A549 treated with CpdA at 1 μM for 4 hours (cell line): ENCODE measurements at places on chromosomes 3 and 15. TPM values are rescaled to one million over a fixed set of nuclear protein-coding genes. Genes with fewer than 3 reads are reported as not detected.

The ADAMTS9 gene
- total RNA-seq = 0.49 to 0.90 TPM (median 0.70 TPM) in 5 replicates

The PIGZ gene
- total RNA-seq = 0.94 to 1.6 TPM (median 1.3 TPM) in 5 replicates

The ADCY5 gene
- 0.23 to 0.47 TPM (median 0.38 TPM) in 5 replicates for total RNA-seq

The CHRNA7 gene
- 3.1 to 4.2 TPM (median 4.0 TPM) in 5 replicates for total RNA-seq

The PRRT3 gene
- total RNA-seq = 0.72 to 1.5 TPM (median 1.4 TPM) in 5 replicates

The WDR6 gene
- total RNA-seq = 68.1 to 80.6 TPM (median 71.0 TPM) in 5 replicates

The SELENOS gene
- 143 to 153 TPM (median 144 TPM) in 5 replicates for total RNA-seq

The ALG1L2 gene
- total RNA-seq = not detected in 5 replicates

The ZNF80 gene
- not detected in 5 replicates for total RNA-seq

The ARHGAP11A gene
- 51.9 to 115 TPM (median 77.3 TPM) in 5 replicates for total RNA-seq

The SORD gene
- 31.3 to 39.4 TPM (median 37.4 TPM) in 5 replicates for total RNA-seq

The SLC24A5 gene
- not detected in 5 replicates for total RNA-seq

The MAP6D1 gene
- 4.1 to 6.5 TPM (median 5.3 TPM) in 5 replicates for total RNA-seq

The LIPC gene
- 0.11 to 0.21 TPM in 2 of 5 replicates, not detected in the others for total RNA-seq

The RPUSD2 gene
- total RNA-seq = 14.3 to 16.8 TPM (median 15.6 TPM) in 5 replicates

The SCG3 gene
- 0.05 TPM in 1 of 5 replicates, not detected in the others for total RNA-seq

The TSC22D2 gene
- 9.1 to 11.6 TPM (median 10.5 TPM) in 5 replicates for total RNA-seq

The ZNF620 gene
- 1.4 to 2.3 TPM (median 1.8 TPM) in 5 replicates for total RNA-seq

The LRTM1 gene
- not detected in 5 replicates for total RNA-seq

The CATSPER2 gene
- 0.40 to 3.4 TPM (median 0.84 TPM) in 5 replicates for total RNA-seq

The NR2E3 gene
- 0.17 to 0.38 TPM (median 0.21 TPM) in 4 of 5 replicates, not detected in the other for total RNA-seq

The PPP2R3A gene
- total RNA-seq = 2.3 to 3.8 TPM (median 2.9 TPM) in 5 replicates

The PPM1L gene
- 0.54 to 0.90 TPM (median 0.61 TPM) in 5 replicates for total RNA-seq

The ITIH4 gene
- 0.45 to 1.4 TPM (median 0.69 TPM) in 5 replicates for total RNA-seq

The CYP11A1 gene
- total RNA-seq = not detected in 5 replicates

The TMEM212 gene
- not detected in 5 replicates for total RNA-seq

The CFAP91 gene
- 0.21 to 0.40 TPM (median 0.34 TPM) in 3 of 5 replicates, not detected in the others for total RNA-seq
